ENCODE measurements at places on chromosomes 1 and 21. TPM values are rescaled to one million over a fixed set of nuclear protein-coding genes. Genes with fewer than 3 reads are reported as not detected.

- no peaks in the 10 kb centered on the region for H3K27me3 ChIP-seq
- H3K27ac ChIP-seq: no peak overlapping the region
- no peak overlapping the region for H3K4me3 ChIP-seq
- DNase-seq: peak; percentile 2
These were observed 287.9 kb downstream of the PLPP3 start for GRCh38 chr1:56291374-56291919.

DNA sequence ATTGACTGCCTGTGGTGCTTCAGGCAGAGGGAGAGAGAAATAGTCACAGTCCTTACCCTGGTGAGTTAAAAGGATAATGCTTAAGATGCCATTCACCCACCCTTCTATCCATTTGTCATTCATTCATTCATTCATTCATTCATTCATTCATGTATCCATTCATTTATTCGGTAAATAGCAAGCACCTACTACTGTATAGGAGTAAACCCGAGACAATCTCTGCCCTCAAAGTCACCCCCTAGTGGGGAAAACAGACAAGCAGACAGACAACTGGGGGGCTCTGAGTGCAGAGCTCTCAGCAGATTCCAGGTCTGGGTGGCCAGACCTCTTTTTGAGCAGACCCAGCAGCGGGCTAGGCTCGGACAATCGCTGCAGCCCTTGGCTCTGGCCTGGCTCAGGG is 14.1 kb upstream of the ACTL8 start:
- no peaks in the 10 kb centered on the region for H3K36me3 ChIP-seq
- DNase-seq: no peak
- H3K4me3 ChIP-seq: no peak overlapping the region
- H3K27me3 ChIP-seq: peaks cover 8% of the 10 kb centered on the region
- H3K4me1 ChIP-seq: no peaks in the 10 kb centered on the region

DNA sequence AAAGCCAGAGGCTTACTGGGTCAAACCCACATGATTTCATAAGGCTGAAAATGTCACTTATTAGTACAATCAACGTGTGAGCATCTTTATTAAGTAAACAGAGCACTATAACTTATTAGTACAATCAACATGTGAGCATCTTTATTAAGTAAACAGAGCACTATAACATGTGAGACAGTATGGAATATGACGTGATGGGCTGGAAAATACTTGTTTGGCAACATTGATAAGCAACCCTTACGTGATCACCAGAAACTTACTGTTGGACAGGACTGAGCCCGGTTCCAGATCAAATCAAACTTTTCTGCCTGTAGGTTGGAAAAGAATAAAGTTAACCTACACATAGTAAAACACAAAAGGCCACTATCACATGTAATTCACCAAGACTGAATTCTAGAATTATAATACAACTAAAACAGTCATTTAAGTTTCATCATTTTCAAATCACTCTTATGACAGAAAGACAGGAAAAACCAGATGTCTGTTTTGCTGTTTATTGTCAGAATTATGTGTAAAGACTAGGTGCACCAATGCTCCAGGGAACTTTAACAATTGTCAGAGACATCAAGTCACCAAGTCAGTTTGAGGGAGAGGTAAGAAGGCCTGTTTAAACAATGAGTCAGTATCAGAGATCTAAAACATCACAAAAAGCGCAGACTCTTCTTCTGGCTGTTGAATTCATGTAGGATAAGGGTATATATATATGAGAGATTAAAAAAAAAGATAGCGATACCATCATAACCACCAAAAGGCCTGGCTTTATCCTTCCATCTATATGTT is 15.7 kb downstream of the ATPAF1 start:
- no peak for DNase-seq
- H3K4me1 ChIP-seq: no peaks in the 10 kb centered on the region
- H3K27ac ChIP-seq: no peak overlapping the region
- H3K36me3 ChIP-seq: peaks cover 44% of the 10 kb centered on the region
- no peak overlapping the region for H3K4me3 ChIP-seq
- H3K27me3 ChIP-seq: no peaks in the 10 kb centered on the region

GRCh38 chr1:119815361-119815760 is 4.1 kb upstream of the REG4 start:
- no peaks in the 10 kb centered on the region for H3K36me3 ChIP-seq
- no peak overlapping the region for H3K4me3 ChIP-seq
- H3K27ac ChIP-seq: no peak overlapping the region
- DNase-seq: no peak
- peaks cover 17% of the 10 kb centered on the region for H3K27me3 ChIP-seq

The KRTAP12-2 gene
- total RNA-seq: not detected

The TSNAX gene
- total RNA-seq: 44.5 TPM
